ENCODE measurements at places on chromosomes 1 and 21.
A peak's percentile ranks its signal among the peaks of the same experiment; 100 is the strongest.

- DNase-seq: no peak
These were observed 380.8 kb downstream of the HHIPL2 start for GRCh38 chr1:222167111-222167510.

DNA sequence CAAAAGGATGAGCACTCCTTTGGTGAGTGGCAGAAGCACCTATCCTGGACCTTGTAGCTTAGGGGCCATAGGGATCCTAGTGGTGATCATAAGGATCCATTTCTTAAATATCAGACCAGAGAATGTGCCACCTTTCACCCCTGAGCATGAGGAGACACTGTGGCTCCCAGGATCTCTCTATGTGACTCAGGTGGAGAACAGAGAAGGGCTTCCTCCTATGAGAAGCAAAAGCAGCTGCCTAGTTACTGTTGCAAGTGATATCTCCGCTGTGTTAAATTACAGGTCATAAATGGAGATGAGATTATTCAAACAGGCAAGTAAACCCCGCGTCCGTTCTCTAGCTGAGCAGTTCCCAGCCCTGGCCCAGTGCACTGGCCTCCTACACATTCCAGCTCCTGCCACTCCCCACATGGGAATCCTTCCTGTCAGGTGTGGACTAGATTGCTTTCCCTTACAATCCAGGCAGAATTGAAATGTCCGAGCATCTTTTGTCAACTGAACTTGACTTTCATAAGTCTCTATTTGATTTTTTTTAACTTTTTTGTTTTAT lies 26.3 kb downstream of the CLEC20A start:
- no peak for DNase-seq

DNA sequence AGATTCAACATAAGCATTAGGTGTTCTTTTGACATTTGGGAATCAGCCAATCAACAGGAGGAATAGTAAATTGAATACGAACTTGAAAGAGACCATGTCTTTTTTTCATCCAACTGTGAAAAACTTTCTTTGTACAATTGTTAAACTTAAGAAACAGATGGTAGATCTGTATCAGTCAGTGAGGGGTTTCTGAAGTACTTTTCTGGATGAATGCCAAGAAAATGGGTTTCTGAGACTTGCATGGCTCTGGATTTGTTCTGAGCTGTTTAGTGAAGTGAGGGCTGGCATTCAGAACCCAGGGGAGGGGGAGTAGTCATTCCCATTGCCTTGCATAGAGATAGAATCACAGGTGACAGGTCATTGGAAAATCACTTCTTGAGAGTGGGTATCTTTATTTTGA lies 37.4 kb downstream of the PTPRC start:
- no peak for DNase-seq

DNA sequence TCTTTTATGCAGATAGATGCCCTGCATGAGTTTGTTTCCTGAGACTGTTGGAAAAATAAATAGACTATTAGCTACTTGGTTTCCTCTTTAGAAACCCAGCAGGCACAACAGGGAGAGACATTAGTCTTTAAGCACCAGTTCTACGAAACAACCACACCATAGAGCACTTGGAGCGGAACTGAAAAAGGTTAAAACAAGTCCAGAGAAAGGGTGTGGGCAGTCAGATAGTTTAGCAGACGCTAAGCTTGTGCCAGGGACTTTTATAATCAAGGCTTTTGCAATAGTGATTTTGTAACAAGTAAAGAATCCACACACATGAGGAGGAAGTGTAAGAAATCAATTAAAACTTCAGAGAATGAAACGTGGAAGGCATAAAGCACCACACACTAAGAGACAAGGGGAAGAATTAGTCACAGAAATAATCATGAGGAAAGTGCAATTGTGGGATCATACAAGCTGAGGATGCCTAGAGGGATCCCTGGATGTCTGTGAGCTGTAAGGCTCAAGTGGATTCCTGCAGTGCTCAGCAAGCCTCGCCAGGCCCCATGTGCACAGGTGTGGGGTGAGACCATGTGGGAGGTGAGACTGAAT lies 37.8 kb upstream of the TLR5 start:
- no peak for DNase-seq

GRCh38 chr1:212641956-212642355 lies 33.4 kb downstream of the ATF3 start:
- no peak for DNase-seq

- no peak for DNase-seq
These were observed 97.1 kb downstream of the AK5 start for GRCh38 chr1:77378723-77379535.

DNA sequence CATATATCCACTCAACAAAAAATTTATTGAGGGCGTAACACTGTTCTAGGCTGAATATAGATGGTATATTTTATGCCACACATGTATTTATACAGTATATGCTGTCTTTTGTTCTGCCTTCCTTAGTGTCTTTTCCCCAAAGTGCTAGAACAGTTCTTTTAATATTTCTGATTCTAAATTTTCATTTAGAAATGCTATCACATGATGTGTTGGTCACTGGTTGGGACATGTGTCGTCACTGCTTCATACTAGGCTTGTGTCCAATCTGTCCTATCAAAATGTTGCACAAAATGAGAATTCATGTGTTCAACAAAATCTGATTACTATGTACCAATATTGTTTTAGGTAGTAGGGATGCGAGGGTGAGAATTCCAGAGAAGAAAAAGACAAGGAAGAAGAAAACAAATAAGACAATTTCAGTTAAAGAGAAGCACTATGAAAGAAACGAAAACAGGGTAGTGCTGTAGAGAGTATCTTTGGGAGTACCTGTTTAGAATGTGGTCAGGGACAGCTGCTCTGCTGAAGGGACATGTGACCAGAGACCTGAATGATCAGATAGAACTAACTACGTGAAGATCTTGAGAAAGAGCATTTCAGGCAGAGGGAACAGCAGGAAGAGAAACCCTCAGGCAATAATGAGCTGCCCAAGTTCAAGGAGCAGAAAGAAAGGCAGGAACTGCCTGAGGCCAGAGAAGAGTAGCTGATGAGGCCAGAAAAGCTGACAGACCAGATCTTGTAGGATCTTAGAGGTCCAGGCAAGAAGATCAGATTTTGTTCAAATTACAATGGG lies 1.3 kb downstream of the KMO start:
- no peak for DNase-seq

DNA sequence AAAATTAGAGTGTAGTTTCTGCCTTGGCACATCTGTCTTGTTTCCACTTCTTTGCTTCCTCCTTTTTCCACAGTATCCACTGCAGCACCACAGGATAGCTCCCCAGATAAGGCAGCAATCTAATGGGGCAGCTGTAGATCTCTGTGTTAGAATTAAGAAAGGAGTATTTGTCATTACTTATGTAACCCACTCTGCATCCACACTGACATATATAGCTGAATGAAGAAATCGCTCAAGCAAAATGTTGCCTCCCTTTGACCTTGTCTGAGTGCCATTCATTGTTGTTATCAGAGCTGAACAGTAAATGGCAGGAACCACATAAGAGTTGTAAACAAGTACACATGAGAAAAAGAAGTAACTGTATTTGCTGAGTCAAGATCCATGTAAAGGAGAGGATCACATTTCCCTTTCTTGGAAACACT lies 45.9 kb upstream of the DPH5 start:
- no peak for DNase-seq

GRCh38 chr1:81021134-81021533 lies 779.6 kb upstream of the ADGRL2 start:
- DNase-seq: no peak

DNA sequence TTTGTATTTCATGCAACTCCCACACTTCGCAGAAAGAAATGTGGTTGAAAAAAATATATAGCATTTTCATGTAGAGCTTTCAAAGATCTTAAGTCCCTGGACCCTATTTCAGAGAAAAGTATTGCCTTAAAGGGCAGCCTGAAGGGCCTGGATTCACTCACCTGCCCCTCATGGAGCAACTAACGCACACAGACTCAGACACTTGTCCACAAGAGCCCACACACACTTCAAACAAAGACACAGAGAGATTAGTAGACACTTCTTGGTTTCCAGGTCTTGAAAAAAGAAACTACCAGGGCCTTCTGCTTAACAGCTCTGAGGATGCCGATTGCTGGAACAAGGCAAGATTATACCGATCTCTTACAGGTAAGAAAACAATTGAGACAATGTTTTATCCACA lies 122.2 kb downstream of the ZBTB18 start:
- no peak for DNase-seq

DNA sequence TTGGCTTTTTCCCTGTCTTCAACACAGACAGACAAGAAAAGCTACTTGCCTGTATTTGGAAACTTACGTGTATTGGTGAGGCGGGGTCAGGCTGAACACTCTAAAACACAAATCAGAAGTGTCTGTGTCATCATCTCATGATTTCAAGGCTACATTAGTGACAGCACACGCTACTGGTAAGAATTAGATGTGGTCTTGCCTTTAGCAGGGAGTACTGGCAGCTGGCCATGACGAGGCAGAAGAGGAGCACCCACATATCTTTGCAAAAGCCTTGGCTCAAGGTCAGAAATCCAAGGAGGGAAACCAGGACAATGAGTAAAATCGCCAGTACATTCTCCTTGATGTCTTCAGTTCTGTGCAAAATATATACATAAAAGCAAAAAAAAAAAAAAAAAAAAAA lies 77.7 kb downstream of the PCNX2 start:
- DNase-seq: no peak

DNA sequence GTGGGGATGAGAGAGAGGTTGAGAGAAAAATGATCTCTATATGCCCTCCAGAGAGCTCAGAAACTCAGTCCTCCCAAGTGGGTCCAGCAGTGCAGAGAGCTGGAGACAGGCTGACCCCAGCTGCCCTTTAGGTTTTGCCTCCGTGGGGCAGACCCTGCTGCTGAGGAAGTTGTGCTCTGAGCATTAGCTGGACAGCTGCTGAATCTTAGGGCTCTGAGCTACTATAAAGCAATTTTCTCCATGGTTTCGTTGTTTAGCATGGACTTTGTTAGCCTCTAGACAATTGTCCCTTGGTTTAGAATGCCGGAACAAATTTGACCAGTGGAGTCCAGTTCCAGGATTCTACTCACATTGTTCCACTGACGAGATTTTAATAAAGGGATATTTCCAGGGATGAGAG lies 22.1 kb downstream of the BATF3 start:
- no peak for DNase-seq

GRCh38 chr1:218686258-218686657 lies 341.1 kb downstream of the TGFB2 start:
- DNase-seq: no peak

- DNase-seq: no peak
These were observed 18.4 kb downstream of the HHAT start for GRCh38 chr1:210347112-210347511.

DNA sequence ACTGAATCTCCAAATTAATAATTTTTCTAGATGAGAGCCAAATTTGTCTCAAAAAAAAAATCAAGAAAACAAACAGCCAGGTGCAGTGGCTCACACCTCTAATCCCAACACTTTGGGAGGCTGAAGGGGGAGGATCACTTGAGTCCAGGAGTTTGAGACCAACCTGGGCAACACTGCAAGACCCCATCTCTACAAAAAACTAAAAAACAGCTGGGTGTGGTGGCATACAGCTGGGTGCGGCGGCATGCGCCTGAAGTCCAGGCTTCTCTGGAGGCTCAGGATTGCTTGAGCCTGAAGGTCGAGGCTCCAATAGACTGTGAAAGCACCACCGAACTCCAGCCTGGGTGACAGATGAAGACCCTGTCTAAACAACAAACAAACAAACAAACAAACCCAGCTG lies 14.0 kb downstream of the ACBD3 start:
- DNase-seq: no peak

- peak; percentile 45 for DNase-seq
These were observed 12.0 kb upstream of the ADORA3 start for GRCh38 chr1:111515291-111516004.

DNA sequence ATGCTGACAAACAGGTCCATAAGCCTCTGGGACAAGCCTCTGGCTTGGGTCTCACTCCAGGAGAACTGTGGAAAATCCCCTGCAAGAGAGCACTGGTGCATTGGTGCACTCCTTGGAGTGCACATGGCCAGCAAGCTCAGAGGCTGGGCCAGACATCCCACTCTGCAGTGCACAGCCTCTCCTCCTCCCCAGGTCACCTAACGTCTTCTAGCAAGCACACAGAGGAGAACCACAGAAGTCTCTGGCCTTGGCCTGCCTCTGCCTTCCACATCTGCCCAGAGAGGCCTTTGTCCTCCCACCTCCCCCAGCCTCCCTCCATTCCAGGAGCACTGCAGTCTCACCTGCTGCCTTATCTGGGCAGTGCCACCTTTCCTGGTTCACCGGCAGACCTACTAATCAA lies 4.2 kb downstream of the PGLYRP3 start:
- no peak for DNase-seq

DNA sequence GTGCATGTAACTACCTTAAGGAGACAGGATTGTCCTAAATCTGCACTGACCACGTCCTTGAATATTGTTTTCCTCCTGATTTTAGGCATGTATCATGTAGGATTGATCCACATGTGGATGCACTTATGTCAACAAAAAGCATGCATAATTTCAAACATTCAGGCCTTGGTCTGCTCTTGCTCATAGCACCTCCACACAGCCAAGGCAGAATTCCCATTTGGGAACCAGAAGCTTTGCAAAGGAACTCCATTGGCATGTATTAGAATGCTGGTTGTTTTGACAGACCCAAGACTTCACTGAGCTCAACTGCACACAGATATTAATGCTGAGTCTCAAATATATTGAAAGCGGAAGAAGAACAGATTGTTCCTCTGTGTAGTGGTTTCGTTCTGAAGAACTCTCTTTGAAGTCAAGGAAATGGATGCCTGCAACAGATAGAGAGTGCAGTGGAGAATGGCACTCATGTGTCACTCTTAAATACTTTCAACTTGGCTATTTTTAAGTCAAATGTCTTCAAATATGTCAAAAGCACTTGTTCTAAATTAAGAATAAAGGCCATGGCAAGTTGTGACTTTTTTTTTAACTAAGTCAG lies 387.6 kb downstream of the LTN1 start:
- no peak for DNase-seq

DNA sequence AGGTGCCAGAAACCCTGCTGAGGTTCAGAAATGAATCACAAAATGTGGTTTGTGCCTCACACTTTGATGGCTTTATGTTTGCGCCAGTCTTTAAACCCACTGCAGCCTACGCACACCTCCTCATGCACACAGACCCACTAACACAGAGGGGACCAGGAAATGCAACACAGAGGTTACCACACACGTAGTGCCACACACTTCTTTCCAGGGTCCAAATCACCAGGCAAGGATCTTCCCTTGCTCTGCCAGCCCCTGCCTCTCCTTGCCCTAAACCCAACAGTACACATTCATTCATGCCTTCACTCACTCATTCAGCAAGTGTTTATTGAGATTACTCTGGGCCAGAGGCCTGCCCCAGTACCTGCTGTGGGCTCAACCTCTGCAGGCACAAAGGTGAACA lies 17.5 kb downstream of the MAB21L3 start:
- no peak for DNase-seq

DNA sequence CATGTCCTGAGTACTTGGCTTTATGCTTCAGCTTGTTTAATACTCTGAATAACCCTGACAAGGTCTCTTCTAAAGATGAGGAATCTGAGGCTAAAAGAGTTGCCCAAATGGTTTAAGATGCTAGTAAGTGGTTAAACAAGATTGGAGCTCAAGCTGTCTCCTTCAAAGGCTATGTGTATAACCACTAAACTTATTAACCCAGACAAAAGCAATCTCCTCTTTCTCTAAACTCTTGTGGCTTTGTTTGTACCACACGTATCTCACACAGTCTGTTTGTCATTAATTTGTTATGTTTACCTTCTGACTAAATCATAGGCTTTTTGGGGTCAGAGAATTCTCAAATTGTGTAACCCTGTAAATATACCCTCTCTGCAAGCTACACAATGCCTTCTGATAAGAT lies 89.9 kb downstream of the HMCN1 start:
- DNase-seq: no peak
